ENCODE measurements at places on chromosomes 1 and 21.

DNA sequence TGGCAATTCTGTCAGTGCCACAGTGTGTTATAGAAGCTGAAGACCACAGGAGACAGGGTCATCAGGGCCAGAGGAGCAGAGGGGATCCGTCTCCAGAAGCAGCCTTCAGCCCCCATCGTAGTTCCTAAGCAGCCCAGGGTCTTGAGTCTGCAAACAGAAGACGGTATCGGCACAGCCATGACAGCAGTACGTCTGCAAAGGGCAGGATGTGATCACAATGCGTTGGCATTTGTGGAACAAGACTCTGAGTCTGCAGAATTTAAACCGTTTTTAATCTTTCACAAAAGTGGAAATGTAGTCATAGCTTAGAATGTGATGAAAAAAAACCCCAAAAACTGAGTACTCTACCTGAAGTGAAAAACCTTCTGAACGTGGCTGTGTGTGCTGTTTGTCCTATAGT, 44.0 kb upstream of the SCCPDH start:
- no peak for DNase-seq

- no peak for DNase-seq
These were observed 9.1 kb downstream of the AHDC1 start for GRCh38 chr1:27594564-27595510.

DNA sequence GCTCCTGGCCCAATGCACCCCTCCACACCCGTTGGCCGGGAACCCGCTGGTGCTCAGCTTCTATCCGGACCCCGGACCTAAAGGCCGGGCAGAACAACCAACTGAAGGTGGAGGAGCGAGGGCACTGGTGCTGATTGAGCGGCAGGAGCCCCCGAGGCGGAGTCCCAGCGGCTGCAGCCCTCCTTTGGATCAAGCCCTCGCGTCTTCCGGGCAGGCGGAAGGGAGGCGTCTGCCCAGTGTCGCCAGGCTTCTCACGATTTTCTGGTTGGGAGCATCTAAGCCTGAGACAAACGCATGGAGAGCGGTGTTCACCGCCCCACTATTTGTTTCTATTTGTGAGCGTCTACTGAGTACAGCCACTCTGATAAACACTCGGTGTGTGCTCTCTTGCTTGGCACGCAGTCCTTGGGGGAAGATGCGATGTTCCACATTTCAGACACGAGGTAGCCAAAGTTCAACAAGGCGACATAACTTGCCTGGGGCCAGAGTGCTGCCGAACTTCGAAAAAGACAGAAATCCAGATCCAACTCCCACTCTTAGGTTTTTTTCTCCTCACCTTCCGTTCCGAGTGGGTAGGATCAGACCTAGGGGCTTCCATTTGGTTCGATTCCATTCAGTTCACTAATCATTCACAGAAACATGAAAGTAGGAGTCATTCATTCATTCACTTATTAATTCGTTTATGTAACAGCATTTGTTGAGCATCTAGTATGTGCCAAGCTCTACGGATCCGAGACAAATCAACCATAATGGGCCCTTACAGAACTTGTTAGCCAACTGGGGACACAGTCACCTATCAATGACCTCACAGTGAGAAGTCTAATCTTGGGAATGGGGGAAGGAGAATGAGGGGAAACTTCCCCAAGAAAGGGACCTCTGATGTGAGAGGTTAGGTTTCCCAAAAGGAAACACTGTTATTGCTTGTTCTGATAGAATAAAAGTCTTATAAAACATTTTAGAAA, 4.9 kb upstream of the DMRTA2 start:
- no peak for DNase-seq

DNA sequence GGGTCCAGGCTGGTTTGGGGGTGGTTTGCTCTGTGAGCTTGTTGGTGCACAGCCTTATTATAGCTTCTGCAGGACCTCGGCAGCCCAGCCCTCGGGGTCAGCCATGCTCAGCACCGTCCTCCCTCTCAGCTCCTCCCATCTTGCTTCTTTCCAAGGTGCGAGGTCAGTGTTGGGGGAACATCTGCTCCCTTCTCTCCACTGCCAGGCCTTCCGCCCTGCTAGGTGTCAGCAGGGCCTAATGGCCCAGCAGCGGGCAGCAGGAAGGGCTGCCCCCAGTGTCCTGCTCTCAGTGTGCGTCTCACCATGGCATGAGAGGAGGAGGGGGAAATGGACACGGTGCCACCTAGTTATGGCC, 36.5 kb upstream of the LRRC3 start:
- DNase-seq, result no peak

DNA sequence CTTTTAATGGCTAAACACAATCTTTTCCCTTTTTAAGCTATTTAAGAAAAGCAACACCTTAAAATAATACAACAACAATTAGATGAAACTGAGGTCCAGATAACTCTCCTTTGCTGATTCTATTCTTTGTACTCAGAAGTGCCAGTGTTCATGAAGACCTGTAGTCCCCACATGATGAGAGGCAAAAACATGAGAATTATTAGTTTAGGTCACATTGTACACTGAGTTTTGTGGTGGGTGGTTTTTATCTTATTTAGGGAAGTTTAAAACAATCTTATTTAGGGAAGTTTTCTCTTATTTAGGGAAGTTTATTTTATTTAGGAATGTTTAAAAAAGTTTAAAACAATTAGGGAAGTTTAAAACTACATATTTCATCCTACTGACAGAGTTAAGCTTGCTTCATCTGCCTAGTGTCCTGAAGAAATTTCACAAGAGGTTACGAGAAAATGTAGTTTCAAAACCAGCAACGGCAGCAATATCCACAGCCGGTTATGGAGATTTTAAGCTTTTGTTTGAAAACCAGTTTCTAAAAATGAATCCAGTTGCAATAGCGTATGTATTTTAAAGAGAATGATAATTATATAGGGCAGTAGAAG, 7.8 kb upstream of the OR14I1 start:
- no peak for DNase-seq

GRCh38 chr21:27257908-27258556, 291.1 kb upstream of the ADAMTS5 start:
- DNase-seq, result no peak

DNA sequence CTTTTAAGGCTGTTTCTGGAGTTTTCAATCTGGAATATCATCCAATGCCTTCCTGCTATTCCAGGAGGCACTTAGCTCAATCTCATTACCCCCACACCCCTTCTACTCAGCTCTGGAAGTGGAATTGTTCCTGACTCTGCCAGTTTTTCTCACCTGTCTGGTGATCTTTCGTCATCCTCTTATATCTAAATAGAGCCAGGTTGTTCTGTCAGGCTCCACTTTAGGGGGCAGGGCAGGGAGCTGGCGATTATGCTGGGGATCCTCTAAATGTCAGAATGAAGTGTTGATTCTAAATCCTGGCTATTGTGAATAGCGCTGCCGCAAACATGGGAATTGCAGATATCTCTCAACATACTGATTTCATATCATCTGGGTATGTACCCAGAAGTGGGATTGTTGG, 63.6 kb upstream of the ETV3 start:
- DNase-seq, result no peak

GRCh38 chr1:69492286-69492685, 75.4 kb upstream of the LRRC7 start:
- peak; percentile 22 for DNase-seq

GRCh38 chr1:14884614-14885175, 268.9 kb upstream of the TMEM51 start:
- DNase-seq, result no peak

GRCh38 chr1:107526524-107527198, 385.8 kb downstream of the NTNG1 start:
- DNase-seq, result no peak

- no peak for DNase-seq
These were observed 18.7 kb upstream of the RERE start for GRCh38 chr1:8835941-8836643.

- peak; percentile 76 for DNase-seq
These were observed 55.2 kb upstream of the TARBP1 start for GRCh38 chr1:234533975-234534876.

GRCh38 chr1:63330331-63330916, 8.1 kb downstream of the FOXD3 start:
- no peak for DNase-seq

DNA sequence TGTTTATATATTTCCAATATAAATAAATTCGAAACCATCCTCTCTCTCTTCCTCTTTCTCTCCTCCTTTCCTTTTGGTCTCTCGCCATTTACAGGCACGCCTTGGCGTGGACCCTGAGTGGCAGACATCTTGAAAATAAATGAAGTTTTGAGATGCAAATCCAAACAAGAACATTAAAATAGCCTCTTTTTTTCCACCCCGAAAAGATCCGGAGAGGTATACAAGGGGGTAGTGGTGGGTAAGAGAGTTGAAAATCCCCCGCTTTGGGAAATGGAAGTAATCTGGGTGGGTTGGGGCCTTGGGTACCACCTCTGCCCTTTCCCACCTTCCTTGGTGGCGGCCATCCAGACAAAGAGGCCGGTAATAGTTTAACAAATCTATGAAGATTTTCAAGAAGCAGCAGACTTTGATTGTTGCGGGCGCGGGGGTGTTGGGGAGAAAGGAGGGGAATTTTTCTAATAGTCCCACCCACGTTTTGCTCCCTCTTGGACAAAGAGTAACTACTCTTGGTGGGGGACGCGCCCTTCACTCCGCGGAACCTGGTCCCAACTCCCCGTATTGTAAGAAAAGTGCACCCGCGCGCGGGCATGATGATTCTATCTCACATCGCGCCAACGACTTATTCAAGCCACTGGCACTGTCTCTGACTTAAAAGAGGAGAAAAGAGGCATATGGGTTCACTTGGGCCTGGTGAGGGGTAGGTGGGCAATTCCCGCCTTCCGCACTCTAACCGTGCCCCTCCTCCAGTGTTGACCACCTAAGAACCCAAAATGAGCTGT, 4.0 kb upstream of the FOXD3 start:
- DNase-seq, result no peak

DNA sequence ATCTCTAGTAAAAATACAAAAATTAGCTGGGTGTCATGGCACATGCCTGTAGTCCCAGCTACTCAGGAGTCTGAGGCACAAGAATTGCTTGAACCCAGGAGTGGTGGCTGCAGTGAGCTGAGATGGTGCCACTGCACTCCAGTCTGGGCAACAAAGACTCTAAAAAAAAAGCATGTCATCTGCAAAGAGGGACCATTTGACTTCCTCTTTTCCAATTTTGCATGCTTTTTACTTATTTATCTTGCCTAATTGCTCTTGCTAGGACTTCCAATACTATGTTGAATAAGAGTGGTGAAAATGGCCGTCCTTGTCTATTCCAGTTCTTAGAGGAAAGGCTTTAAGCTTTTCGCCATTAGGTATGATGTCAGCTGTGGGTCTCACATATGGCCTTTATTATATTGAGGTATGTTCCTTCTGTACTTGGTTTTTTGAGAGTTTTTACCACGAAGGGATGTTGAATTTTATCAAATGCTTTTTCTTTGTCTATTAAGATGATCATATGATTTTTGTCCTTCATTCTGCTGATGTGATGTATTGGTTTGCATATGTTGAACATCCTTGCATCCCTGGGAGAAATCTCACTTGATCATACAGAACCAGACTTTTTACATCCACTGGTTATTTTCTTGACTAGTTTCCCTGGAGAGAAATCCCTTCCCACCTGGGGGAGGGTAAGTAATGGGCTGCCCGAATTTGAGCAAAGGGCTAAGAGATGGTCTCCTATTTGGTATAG, 17.0 kb upstream of the RAP1GAP start:
- DNase-seq, result no peak

DNA sequence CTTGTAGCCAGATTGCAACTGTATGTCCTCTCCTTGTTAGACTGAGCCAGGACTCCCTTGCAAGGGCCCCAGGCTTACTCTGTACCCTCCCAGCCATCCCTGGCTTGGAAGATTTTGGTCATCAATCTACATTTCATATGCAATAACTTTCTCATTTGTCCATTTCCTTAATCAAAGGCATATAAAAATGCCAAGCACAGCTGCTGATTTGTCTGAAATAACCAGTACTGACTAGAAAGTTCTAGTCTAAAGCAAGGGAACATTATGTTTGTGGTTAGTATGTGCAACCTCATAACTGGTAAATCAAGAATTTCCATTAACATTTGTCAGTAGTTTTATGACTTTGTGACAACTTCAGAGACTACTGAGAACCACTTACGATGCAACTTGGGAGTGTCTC, 370.2 kb downstream of the ST6GALNAC3 start:
- DNase-seq, result no peak

- peak; percentile 99 for DNase-seq
These were observed 3.7 kb upstream of the SLC1A7 start for GRCh38 chr1:53145942-53146708.

DNA sequence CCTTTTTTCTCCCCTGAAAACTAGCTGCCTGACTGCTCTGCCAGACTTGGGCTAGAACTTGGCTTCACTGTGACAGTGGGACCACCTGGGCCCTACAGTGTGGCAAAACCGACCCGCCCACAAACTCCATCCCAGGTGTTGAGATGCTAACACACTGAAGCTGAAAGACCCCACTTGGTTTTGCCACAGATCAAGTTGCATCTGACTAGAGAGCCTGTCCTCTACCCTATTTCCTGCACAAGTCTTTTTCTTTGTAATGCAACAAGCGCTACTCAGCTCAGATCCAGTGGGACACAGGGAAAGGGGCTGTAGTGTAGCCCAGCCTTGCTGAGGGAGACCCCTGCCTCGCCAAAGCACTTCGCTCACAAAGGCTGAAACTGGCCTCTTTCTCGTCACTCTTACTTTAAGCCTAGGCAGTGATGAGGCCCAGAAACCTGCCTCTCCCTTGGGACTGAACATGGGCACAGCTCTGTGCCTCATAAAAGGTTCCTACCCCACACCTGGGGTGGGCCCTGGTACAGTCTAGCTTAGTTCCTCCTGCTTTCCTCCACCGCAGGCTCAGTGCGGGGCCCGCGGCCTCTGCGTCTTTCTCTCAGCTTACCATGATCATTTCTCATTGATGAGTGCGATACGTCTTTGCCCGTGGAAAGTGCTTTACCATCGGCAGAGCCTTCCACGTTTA, 9.7 kb downstream of the ALPL start:
- no peak for DNase-seq

DNA sequence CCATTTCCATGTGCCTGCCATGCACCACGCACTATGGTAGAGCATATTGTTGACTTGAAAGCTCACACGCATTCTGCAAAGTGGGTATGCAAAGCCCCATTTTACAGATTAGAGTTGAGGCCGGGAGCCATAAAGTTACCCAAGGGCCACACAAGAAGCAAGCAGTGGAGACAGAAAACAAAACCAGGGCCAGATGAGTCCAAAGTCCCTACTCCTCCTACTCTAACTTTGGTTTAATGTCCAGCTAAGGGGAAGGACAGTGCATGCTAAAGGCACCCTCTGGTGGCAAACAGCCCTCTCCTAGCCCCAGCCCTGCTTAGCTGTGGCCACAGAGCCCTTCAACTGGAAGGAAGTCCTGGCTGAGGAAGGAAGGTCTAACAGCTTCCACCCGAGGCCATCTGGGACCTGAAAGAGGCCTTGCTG, 74.9 kb downstream of the SLC66A1 start:
- DNase-seq, result no peak

Data from HS-5 (cell line).